Activated CD8-positive, alpha-beta memory T cell treated with anti-CD3 and anti-CD28 coated beads for 48 hours (primary cell): ENCODE measurements at places on chromosomes 16 and 17.

GRCh38 chr17:4215882-4216570 lies 47.8 kb downstream of the ANKFY1 start:
- DNase-seq: no peak

DNA sequence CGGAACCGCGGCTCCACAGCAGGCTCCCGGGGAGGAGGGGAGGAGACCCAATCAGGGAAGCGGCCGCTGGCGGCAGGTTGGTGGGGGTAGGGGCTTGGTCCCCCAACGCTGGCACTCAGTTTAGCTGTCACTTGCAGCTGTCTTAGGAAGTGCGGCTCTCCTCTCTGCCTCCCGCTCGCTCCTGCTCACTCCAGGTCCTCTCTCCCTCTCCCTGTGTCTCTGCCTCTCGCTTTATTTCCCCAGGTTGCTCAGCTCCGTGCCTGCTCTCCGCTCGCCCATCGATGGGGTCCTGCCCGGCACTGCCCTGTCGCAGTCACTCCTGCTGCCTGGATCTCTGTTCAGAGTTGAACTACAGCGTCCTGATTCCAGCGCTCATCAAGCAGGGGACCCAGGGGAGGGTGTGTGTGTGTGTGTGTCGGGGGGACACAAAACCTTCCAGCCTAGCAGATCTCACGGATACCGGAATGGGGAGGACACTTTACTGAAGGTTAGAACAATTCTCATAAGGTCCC lies 145.6 kb downstream of the ENGASE start:
- DNase-seq: no peak

DNA sequence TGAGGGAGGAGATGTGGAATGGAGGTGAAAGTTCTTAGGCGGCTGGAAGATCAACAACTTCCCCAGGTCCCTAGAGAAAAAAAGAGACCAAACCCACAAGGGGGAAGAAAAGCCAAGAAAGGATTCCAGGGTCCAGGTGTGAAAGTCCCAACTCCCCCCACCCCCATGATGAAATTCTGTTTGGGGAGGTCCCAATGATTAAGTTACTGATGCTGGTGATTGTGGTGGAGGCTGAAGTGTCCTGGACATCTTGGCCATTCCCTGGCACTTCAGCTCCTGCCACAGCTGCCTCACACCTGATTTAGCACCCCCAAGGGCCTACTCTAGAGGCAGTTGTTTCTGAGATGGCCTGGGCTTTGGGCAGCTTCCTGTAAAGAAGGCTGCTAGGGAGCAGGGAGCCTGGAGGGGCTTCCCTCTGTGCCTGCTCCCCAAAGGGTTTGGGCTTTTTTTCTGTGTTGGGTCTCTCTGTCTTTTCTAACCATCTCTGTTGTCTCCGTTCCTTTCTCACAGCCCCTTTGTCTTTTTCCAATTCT lies 13.1 kb downstream of the HOXB4 start:
- no peak for DNase-seq

DNA sequence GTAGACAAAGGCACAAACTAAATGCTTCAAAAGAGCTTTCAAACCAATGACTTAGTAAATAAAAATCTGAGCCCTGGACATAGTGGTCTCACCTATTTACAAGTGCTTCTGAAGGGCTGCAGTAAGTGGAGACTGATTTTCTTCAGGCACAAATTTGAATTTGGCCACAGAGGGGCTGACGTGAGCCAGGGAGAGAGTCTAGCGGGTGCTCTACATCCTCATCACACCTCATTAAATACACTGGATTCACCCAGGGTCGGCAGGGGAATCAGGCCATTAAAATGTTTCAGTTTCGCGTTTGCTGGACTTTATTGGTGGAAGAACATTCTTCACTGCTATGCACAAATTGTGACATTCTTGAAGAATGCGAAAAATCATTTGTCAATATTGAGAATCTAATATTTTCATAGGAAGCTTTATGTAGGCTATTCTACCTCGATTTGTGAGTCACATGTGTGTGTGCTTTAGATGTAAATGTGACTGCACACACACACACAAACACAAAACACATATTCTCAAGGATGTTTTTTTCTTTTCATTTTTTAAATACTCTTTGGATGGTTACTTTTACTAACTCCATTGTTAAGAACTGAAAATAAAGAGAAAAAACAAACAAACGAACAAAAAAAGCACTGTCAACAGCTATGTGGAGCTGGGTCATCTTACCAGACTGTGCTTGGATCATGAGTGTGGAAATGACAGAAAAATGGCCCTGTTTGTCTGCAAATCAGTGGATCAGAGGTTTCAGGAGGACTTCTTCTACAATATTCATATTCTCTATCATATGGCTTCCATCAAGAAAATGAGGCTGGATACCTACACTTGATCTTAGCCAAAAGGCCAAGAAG lies 58.9 kb downstream of the CDH11 start:
- no peak for DNase-seq

- DNase-seq: no peak
Observed at GRCh38 chr16:19766554-19766884, 48.4 kb downstream of the IQCK start.

- peak; percentile 70 for DNase-seq
Observed at GRCh38 chr17:7436556-7437368, 1.5 kb downstream of the TMEM102 start.

DNA sequence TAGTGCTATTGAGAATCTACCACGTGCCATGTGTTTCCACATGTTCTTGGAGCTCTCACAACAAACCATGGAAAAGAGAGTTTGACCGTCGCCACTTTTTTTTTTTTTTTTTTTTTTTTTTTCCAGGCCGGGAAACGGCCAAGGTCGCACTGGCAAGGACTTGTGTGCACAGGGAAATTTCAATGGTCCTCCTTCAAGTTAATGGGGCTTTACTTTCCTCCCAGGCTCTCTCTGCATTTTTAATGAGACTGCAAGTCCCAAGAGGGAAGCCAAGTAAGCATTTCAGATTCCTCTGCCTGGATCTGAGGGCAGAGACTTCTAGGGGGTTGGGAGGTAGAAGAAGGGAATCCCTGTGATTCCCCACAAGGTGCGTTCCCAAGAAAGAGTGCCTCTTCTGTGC lies 94.7 kb upstream of the MPHOSPH6 start:
- DNase-seq: no peak

- DNase-seq: no peak
Observed at GRCh38 chr17:57687642-57688041, 57.5 kb downstream of the CCDC182 start.

DNA sequence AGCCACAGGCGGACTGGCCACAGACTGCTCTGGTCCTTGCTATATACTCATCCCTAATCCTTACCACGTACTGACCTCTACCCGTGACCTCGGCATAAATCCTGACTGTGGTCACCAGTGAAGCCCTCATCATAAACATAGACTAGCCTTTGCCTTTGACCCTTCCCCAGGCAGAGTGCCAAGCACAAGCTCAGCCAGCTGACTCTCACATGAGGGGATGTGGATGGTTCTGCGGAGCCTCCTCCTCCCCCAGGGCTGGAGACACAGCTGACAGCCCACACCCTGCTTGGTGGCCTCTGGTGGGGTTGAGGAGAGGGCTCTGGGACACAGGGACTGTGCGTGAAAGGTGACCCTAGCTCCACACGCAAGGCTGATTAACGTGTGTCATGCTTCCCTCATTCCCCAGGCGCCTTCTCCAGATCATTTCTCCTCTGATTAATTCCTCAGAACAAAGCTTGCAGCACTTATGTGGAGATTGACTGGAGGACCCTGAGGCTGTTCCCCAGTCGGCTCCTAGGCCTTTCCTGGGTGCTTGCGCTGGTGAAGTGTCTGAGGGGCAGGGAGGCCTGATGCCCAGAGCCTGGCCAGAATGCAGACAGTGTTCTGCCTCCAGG lies 241.5 kb upstream of the NLRP1 start:
- no peak for DNase-seq

GRCh38 chr17:79223471-79223870 lies 148.8 kb downstream of the ENGASE start:
- no peak for DNase-seq

- peak; percentile 44 for DNase-seq
Observed at GRCh38 chr17:7650509-7651096, at the start of gene ATP1B2. TSS of gene ATP1B2 (plus strand) at chr17:7650926. CDS start at chr17:7651519, 593 bp downstream.

DNA sequence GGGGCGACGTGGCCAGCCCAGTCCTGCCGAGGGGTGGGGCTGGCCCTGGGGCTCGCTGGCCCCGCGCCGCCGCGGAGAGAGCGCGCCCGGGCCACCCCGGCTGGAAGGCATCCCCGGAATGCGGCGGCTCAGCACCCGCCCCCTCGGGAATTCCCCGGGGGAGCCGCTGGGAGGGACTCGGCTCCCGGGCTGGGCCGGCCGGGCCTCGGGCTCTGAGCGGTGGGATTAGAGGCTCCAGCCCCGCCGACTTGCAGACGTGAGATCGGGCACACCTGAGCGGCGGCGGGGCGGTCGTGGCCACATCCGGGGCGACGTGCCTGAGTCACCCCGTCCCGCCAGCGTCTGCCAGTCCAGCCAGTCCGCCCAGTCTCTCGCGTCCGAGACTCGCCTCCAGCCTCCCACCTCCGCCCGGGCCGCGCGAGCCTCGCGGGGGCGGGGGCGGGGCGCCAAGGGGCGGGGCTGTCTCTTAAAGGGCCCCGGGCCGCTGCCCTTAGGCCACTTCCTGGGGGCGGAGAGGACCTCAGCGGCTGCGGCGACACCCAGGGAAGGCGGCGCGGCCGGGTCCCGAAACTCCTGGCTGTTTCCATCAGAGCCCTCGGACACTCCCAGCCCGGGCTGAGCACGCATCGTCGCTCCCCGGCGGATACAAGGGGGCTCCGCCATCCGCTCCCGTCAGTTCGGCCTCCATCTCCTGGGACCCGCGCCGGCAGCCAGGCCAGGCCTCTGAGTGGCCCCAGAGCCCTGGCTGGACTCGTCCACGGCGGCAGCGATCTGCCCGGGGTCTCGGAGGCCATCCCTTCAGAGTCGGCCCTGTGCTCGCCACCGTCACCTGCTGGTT lies at the start of gene KCTD11:
KCTD11 (plus strand) TSS at position 498 of the 838 bp plus-strand sequence.
- DNase-seq: peak; percentile 83

DNA sequence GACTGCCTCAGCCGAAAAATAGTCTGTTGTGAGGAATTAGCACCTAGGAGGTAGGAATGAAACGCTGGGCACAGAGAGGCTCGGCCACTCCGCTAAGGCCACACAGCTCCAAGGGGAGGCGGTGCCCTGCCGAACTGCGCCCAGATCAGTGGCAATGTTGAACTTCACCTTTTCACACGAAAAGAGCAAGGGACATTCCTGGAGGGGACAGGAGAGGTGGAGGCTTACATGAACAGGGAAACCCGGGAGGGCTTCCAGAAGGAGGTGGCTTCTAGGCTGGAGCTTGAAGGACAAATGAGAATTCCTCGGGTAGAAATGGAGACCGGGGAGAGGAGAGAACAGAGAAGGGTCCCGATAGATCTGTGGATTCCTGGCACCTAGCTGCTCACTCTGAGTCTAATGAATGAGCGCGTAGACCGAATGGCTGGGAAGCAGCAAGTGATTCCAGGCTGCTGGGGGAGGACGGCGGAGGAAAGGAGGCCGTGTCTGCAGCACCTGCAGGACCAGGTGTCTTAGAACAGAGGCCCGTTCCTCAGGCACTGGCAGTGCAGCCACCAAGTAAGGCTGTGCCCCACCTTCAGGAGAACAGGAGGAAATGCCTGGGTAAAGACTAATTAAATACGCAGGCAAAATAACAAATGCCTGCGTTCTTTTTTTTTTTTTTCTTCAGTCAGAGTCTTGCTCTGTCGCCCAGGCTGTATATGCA lies 722 bp upstream of the SLC38A10 start:
- DNase-seq: no peak

- DNase-seq: no peak
Observed at GRCh38 chr17:38875477-38876075, 5.7 kb downstream of the LASP1 start.

DNA sequence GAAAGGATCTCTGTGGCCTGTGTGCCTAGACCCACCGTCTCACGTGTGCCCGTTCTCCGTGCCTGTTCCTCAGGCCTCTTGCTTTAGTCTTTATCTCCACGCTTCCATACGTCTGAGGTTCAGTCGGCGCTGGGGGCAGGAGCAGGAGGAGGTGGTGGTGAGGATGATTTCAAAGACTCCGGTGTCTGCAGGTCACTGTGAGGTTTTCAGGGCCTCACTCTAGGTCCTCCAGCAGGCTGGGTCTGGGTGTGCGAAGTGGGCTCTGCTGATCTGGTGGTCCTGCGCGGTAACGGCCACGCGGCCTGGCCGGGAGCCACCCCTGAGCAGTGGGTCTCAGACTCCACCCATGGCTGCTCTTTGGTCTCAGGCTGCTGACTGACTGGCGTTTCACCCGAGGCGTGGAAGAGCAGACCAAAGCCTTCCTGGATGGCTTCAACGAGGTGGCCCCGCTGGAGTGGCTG lies 14.4 kb upstream of the CLEC18A start:
- DNase-seq: no peak

DNA sequence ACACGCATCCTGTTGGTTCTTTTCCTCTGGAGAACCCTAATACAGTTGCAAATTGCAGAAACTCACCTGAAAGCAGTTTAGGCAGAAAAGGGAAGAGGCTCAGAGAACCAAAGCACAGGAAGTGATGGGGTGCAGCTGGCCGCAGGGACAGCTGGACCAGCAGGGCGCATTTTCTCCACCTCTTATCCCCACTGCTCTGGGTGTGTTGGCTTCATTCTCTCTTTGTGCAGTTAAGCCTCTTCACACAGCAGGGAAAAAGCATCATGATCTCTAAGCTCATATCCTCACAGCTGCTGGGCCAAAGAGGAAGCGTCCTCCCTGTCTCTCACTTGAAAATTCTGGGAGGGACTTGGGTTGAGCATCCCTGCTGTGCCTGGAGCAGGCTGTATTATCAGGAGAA lies 20.0 kb upstream of the LRRC75A start:
- DNase-seq: no peak

- DNase-seq: no peak
Observed at GRCh38 chr17:73754886-73755400, 110.7 kb upstream of the SDK2 start.

- no peak for DNase-seq
Observed at GRCh38 chr16:74449470-74449869, 28.2 kb upstream of the CLEC18B start.

DNA sequence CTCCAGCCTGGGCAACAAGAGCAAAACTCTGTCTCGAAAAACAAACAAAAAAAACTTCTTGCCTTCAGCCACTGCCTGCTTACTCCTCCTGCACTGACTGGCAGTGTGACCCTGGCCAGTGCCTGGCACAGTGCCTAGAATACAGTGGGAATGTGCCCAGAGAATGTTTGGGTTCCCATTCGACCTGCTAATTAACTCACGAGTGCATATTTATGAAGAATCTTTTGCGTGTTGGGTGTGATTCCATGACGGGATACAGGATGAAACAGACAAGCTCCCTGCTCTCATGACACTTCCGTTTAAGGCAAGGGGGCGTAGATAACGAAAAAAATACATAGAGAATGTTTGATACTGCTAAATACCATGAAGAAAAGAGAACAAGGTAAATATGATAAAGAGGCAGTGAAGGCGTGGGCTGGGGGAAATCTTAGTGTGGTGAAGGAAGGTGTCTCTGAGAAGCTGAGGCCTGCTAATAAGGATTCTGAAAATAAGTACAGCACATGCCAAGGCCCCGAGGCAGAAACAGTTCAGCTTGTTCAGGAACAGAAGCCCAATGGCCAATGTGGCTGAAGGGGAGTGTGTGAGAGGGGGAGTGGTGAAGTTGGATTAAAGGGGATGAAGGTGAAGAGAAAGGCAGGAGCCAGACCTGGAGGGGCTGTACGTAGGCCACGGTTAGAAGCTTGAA lies 4.3 kb downstream of the ABI3 start:
- no peak for DNase-seq
